ENCODE measurements at places on chromosomes 2 and 18.

DNA sequence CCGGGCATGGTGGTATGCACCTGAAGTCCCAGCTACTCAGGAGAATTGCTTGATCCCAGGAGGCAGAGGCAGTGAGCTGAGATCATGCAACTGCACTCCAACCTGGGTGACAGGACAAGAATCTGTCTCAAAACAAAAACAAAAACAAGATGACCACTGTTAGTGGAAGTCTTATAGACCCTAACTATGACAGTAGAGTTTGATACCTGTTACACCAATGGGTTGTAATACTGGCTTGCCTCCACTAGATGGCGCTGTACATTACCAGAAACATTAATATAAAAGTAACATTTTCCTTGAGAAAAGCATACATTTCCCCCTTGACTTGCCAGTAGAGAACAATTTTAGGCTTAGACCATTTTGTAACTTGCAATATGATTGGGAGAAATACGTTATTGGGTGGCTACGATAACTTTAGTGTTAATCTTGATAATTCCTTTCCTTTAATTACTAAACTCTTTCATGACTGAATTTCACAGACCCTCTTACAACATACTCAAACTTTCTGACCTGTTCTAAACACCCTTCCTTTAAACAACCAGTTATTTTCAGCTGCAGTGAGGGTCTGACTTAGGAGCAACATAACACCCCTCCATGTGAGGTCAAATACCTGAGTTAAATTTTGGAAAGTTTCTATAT, 19.5 kb downstream of the SLC25A52 start:
- DNase-seq: no peak

DNA sequence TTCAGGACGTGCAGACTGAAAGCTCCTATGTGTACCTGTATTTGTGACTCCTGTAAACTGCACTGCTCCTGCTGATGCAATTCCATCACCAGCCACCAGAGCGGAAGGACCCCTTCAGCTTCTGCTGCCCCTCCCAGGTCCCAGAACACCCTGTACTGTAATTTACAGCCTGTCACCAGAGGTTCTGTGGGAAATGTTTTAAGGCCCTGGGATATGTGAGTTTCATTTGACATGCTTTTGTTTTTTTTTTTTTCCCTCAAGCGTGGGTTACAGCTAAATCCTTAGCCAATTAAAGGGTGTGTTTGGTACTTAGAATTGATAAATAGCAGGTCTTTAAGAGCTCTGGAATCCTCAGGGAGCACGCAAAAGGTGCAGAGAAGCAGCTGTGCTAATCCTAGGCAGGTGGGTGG, 79.4 kb downstream of the KCTD1 start:
- DNase-seq: no peak

DNA sequence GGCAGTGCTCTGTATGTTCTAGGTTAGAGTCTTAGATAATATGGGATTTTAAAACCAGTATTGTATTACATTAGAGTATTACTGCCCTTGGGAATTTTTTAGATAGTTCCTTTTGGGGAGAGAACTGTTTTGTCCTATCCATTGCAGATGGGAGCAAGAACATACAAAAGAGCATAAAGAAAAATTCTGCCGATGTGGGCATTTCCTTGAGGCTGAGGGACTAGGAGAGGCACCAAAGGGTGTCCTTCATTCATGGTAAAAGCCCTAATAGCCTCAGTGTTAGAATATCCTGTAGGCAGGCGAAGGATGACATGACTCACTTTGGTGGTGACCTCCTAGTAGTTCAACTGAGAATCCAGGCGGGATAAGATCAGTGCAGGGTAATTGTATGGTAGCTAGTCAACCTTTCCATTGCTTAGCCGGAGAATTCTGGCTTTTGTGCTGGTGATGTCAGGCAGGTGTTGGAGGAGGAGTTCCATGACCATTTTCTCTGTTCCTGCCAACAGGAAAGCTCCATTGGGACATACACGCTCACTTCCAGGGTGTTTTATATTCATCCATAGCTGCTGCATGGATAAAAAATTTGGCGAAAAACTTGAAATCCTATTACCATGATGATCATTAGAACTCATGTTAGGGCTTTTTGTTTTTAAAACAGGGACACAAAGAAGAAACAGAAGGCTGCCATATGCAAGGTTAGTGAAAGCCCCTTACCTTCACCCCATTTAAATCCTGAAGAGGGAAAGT, 28.1 kb downstream of the EPAS1 start:
- no peak for DNase-seq

- DNase-seq: no peak
Measured at GRCh38 chr2:59756150-59756549, 797.3 kb downstream of the BCL11A start.

- DNase-seq: no peak
Measured at GRCh38 chr2:199131876-199132275, 325.9 kb downstream of the SATB2 start.

GRCh38 chr2:186725783-186726182, 31.9 kb downstream of the FAM171B start:
- no peak for DNase-seq

DNA sequence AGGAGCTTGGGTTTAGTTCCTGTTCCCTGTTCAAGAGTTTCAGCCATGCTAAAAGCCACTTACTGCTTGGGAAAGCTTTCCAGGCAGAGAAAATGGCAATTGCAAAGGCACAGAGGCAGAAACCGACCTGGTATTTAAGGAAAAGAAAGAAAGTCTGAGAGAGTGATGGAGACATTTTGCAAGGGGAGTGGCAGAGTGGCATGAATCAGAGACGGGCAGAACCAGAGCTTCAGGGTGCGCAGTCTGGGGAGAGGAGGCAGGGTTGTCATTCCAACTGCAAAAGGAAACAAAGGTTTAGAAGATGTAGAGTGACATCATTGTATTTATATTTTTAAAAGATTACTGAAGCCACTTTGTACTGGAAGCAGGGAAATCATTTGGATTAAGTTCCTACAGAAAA, 14.9 kb upstream of the GNAL start:
- no peak for DNase-seq

GRCh38 chr2:11989354-11989703, 242.9 kb downstream of the LPIN1 start:
- DNase-seq: no peak

Measured in 8988T (cell line).